Epithelial cell of alveolus of lung (primary cell): ENCODE measurements at places on chromosomes 3 and 15. TPM values are rescaled to one million over a fixed set of nuclear protein-coding genes. Genes with fewer than 3 reads are reported as not detected.

EBLN2 gene
- 1.2 and 2.7 TPM in 2 replicates for total RNA-seq

TMEM39A gene
- 31.0 and 64.1 TPM in 2 replicates for total RNA-seq

ADAMTSL3 gene
- 1.3 and 4.2 TPM in 2 replicates for total RNA-seq

VPS39 gene
- 27.2 and 59.6 TPM in 2 replicates for total RNA-seq

LEKR1 gene
- total RNA-seq: 0.24 and 0.39 TPM in 2 replicates

CLK3 gene
- 51.1 and 110 TPM in 2 replicates for total RNA-seq
